Activated CD4-positive, alpha-beta T cell treated with anti-CD3 and anti-CD28 coated beads for 4 hours (primary cell): ENCODE measurements at places on chromosomes 5 and 9.

GRCh38 chr9:4293293-4293941 lies 6.5 kb downstream of the GLIS3 start:
- DNase-seq: no peak

DNA sequence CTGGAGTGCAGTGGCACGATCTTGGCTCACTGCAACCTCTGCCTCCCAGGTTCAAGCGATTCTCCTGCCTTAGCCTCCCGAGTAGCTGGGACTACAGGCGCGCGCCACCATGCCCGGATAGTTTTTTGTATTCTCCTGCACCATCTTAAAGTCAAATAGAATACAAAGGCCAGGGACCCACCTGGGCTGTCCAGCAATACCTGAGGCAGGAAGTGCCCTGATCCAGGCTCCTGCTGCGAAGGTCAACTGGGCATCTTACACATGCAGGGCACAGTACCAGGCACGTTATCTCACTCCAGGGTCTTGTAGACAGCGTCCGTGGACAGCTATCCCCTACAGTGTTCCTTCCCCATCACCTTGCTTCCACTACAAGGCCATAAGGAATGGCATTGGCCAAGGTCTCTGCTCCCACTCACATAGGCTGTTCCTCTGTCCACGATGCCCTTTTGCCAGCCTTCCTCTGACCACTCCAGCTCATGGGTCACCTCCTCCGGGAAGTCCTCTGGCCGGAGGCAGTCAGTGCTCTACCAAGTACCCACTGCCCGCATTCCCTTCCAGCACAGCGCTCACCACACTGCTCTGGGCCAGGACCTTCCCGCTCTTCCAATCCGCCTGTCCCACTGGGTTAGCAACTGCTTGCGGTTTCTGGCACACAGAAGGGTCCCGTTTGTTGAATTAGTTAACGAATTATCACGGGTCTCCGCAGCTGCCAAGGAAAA lies 978 bp downstream of the P4HA2 start:
- no peak for DNase-seq

- no peak for DNase-seq
Observed at GRCh38 chr5:80072103-80073073, 37.2 kb downstream of the THBS4 start.

GRCh38 chr5:58940446-58940845 lies 357.6 kb downstream of the RAB3C start:
- no peak for DNase-seq

GRCh38 chr9:12813960-12814876 lies 39.4 kb downstream of the LURAP1L start:
- DNase-seq: no peak

- DNase-seq: no peak
Observed at GRCh38 chr5:1319436-1320256, 24.8 kb upstream of the TERT start.

- no peak for DNase-seq
Observed at GRCh38 chr5:136246632-136247031, 53.7 kb upstream of the SMIM32 start.

- no peak for DNase-seq
Observed at GRCh38 chr9:4788703-4789102, 4.0 kb upstream of the RCL1 start.

DNA sequence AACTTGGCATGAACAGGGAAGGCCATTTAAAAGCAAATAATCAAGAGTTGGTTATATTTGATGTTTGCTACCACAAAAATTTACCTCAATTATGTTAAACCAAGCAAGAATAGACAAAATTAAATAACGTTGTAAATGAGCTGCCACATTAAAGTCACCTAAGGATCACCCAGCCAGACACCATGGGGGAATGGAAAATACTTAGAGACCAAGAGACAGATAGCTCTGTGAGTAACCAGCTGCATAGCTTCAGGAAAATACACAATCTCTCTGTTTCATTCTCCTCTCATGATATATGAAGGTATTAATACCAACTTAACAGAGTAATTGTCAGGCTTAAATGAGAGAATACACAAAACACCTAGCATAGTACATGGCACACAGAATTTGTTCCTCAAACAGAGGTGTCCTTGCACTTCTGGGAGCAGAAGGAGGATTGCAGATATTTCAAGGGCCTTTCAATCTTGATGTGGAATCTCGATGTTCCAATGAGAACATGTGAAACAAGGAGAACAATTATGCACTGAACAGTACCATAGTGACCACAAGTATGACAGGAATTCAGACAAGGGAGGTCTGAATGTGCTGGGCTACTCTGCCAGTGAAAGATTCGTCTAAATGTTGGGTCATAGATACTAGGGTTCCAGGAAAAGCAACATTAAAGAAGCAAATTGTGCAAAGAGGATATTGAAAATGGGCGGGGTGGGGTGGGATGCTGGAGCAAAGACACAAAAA lies 18.6 kb downstream of the JAKMIP2 start:
- DNase-seq: no peak

- no peak for DNase-seq
Observed at GRCh38 chr9:880725-881124, 39.2 kb downstream of the DMRT1 start.

DNA sequence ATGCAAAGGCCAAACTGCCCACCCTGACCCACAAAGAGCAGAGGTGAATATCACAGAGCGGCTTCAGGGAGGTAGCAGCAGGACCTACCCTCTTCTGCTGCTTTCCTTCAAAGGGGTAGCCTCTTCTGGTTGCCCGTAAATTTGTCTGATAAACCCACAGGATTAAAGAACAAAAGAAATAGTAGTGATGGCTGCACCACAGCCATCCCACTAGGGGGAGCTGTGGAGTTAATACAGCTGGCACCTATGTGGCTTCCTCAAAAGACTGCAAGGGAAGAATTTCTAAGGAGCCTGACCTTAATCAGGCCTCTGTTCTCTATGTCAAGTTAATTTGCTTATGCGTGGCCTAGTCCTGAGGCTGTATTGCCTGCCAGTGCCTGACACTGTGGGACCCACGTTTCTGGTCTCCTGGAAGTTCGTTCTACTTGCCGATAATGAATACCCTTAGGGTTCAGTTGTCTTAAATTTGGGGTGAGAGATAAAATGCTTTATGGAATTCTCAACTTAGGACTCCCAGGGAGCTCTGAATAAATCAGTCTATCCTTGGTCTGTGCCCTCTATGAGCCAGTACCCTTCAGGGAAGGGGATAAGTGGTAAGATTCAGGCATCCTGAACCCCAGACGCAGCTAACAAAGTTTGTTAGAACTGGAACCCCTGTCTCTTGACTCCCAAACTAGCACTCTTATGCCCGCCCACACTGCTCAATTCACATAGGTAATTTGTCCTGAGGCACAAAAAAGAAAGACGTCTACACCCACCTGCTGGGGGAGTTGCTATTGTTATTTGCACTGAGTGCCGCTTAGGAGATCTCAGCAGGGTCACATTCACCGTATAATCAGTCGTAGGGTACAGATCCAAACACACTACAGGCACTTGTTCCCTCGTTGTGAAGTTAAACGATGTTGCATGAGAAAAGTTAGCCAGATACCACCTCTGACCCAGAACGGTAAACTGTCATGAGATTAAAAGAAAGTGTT lies 77.1 kb downstream of the SUSD1 start:
- peak; percentile 68 for DNase-seq

- DNase-seq: no peak
Observed at GRCh38 chr9:20426019-20426418, 196.3 kb downstream of the MLLT3 start.

- no peak for DNase-seq
Observed at GRCh38 chr5:113085880-113086409, 109.3 kb downstream of the DCP2 start.

DNA sequence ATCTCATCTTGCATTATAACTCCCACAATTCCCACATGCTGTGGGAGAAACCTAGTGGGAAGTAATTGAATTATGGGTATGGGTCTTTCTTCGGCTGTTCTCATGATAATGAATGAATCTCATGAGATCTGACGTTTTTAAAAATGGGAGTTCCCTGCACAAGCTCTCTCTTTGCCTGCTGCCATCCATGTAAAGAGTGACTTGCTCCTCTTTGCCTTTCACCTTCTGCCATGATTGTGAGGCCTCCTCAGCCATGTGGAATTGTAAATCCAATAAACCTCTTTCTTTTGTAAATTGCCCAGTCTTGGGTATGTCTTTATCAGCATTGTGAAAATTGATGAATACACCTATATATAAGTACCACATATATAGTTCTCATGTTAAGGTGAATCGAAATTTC lies 961.7 kb upstream of the COX7C start:
- no peak for DNase-seq

DNA sequence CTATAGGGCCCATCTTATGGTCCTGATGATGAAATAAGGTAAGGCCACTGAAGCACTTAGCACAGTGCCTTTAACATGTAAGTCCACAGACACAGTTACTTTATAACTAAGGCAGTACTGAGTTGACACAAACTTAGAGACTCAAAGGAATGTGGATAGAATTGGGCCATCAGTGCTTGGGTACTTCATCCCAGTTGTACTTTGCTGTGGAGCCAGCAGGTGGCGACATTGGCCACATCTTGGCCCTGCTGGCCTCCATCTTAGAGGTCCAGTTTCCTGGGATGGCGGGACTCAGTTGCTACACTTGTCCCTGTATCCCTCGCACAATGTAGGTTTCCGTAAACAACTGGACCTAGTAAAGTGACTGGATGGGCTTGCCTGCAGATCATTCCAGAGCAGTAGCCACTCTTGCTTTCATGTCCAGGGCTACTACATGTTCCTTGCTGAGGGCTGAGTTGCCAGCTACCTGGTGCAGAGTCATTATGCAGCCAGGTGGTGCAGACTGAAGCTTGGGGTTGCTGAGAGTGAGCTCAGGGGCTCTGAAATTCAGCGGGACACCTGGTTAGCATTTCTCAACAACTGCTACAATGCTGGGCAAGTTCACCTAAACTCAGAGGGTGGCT lies 10.6 kb downstream of the MTAP start:
- DNase-seq: peak; percentile 63

DNA sequence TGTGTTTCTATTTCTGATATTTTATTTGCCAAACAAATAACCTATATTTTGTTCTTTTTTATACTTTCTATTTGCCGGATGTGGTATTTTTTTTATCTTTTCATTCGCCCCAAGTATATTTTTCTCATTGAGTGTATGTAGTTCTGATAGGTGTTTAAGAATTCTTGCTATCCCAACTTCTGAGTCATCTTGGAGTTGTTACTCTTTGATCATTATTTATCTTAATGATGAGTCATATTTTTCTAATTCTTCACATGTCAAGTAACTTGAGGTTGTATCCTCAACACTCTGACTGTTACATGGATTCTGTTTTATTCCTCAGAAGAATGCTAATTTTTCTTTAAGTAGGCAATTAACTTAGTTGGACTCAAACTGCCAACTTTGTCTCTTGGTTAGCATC lies 498.1 kb downstream of the TLE1 start:
- no peak for DNase-seq

DNA sequence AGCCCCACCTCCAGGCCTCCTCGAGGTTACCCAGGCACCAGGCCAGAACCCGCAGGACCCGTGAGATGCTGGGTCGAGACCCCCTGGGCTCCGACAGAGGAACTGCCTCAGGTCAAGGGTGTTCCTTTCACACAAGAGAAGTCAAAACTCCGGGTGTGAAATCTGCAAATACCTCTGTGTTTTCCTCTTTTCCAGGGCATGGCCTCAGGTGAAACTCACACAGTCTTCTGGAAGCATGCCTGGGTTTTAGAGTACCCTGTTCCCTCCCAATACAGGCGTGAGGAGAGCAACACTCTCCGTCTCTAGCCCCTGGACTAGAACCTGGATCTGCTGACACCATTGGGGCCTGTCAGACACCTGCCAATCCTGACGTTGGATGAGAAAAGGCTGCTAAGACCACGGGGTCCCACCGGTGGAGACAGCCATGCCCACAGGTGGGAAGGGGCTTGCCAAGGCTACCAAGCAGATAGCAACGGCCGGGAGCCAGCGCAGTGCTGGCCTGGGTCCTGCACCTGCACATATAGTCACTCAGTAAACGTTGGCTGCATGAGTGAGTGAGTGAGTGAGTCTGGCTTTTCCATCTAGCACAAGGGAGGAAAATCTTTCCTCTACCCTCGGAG lies 182.0 kb upstream of the PPP1R26 start:
- no peak for DNase-seq

- DNase-seq: no peak
Observed at GRCh38 chr5:65073250-65073661, 304.5 kb downstream of the CWC27 start.

GRCh38 chr5:95331358-95331757 lies 46.5 kb upstream of the MCTP1 start:
- no peak for DNase-seq

GRCh38 chr5:36932056-36932455 lies 55.5 kb downstream of the NIPBL start:
- DNase-seq: no peak

DNA sequence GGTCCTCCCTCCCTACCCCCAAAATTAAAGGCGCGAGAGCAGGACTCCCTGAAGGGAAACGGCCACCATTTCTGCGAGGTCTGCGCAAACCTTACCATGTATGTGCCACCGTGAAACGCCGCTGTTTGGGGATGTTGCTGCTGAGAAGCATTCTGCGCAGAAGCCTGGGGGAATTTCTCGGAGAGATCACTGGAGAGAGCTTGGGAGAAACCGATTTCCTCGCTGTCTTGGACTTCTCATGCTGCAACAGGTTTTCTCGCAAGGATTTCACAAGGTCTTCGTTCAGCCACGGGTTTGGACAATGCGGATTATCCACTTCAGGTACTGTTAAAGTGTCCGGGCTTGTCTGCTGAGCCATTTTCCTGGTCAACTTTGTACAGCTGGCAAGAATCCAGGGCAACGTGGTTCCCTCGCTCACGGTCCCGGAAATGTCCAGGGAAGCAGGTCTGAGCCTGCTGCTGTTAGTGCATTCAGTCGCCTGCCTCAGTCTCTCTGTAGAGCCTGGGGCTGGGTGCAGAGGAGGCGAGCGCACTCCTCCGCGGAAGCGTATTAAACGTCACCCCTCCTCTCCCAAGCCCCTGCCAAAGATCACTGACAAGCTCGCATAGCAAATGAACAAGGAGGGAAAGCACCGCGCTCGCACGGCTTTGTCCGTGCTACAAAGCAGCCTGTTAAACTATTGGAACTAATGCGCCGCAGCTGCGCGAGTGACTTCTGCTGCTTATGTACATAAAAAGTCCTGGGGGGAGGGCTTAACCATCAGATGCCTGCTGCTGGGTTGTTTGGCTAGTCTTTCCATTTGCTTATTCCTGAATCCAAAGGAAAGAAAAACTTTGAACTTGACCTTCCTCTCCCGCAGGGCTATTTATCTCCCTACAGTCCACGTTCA lies 125.1 kb downstream of the PDE4D start:
- peak; percentile 15 for DNase-seq

GRCh38 chr5:135026645-135027265 lies 7.3 kb downstream of the PITX1 start:
- DNase-seq: no peak

DNA sequence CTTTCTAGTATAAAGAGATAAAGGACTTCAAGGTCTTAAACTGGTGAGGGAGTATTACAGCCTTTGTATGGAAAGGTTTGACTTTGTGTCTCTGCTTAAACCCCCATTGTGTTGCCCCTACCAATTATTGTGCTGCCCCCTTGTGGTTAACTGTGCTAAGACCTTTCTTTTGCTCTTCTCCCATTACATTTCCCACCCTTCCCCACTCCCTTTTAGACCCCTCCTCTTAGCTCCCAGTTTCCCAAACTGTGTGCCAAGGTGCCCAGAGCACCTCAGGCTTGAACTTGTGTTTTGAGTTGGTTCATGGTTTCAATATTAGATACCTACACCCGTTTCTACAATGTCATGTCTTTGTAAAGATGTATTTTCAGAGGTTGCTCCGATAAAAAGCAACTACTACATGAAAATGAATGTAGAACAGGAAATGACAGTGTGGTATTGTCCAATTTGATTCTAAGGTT lies 2.9 kb downstream of the JAK2 start:
- DNase-seq: peak; percentile 57
